HT-29 (cell line): ENCODE measurements at places on chromosomes 13 and 19.

- DNase-seq, result no peak
Measured at GRCh38 chr13:112822851-112823250, 133.0 kb downstream of the ATP11A start.

GRCh38 chr13:40047322-40047771 is 391.9 kb downstream of the COG6 start:
- DNase-seq, result no peak

DNA sequence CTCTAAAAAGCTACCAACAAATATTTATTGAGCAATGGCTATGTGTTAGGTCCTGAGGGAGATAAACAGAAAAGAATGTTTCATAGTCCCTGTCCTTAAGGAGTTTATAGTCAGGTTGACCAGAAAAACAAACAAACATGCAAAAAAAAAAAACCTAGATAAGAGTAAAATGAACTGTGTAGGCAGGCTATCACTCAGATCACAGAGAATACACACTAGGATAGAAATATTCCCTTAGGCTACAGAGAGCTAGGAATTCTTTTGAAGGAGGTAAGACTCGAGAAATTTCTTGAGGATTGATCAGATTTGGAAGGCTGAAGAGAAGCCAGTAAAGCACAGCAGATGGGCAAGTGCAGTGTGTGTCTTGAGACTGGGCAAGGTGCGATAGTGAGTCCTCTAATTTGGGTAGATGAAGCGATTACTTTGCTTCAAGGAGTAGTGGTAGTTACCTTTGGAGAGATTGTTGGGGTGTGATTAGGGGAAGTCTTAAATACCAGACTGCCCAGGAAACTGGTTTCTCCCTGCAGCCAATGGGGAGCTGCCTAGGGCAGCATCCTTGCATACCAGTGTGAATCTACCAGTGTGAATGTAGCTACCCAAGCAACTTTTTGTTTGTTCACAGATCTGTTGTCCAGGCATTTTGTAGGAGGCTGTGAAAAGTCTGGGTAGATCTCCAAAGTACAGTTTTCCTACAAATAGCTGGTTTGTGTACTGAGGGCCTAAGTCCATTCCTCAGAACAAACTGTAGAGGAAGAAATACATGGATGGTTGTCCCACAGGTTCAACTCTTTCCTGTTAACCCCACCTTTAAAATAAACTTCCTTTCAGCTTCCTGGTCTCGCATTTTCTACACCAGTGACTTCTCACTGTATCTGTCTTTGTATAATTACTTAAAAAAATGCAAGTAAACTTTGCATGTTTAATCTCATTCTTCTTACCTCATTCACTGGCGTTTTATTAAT is 314.1 kb downstream of the KLF5 start:
- DNase-seq, result no peak

- no peak for DNase-seq
Measured at GRCh38 chr19:5104871-5105351, 136.0 kb downstream of the KDM4B start.

DNA sequence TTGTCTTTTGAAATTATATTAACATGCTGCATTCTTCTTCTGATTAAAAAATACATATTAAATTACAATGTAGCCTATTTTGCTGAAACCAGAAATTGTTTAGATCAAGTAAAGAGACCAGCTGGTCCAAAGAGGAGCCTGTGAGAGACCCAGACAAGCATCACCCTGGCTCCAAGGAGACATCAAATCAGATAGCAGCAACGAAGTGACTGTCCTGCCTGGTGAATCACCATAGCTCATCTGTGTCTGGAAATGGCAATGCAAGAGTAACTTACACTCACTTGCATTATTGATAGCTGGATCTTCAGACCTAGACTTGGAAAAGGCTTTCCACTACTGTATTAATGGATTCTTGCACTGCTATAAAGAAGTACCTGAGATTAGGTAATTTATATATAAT is 169.1 kb downstream of the KCTD12 start:
- no peak for DNase-seq

- DNase-seq, result no peak
Measured at GRCh38 chr13:44438234-44438579, 64.6 kb downstream of the SERP2 start.

GRCh38 chr13:99505814-99506269 is 4.6 kb downstream of the TM9SF2 start:
- no peak for DNase-seq

GRCh38 chr13:113653264-113654174 is 4.5 kb downstream of the ATP4B start:
- DNase-seq, result no peak
